ENCODE measurements at places on chromosomes 4 and X. TPM values are rescaled to one million over a fixed set of nuclear protein-coding genes. Genes with fewer than 3 reads are reported as not detected.

DNA sequence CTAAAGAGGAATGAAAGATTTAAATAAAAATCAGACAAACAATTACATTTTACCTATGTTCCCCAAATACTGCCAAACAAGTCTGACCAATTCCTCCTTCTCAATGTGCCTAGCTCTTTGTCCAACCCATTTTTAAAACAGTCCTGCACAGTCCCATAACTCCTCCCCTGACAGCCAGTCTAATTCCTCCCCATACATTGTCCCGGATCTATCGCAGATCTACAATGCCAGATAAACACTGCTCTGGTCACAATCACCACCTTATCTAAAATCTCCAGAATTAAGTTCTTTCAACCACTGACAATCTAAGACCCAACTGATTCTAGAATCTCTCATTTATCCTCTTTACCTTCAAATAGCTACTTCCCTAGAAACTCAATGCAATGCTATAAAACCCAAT lies 176.0 kb downstream of the APBB2 start:
- H3K4me3 ChIP-seq = no peak overlapping the region
- H3K27me3 ChIP-seq = no peaks in the 10 kb centered on the region
- DNase-seq = no peak
- H3K4me1 ChIP-seq = no peaks in the 10 kb centered on the region
- H3K36me3 ChIP-seq = no peaks in the 10 kb centered on the region
- no peak overlapping the region for H3K27ac ChIP-seq

DNA sequence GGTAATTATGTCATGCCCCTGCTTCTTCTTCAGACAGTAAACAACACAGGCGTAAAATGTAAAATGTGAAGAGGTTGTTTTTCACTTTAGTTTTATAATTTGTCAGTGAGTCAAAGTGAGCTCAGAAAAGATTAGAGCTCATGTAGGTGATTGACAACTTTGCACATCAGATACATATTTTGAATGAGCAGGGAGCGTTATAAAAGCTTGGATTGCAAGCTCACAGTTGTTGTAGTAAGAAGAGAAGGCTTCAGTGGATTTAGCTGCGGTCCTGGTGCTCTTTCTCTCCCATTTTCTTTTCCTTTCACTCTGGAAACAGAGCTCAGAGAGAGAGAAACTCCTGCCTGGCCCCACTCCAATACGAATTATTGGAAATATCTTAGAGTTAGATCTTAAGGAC lies 26.4 kb downstream of the MTMR1 start:
- DNase-seq = no peak
- no peak overlapping the region for H3K27ac ChIP-seq
- no peaks in the 10 kb centered on the region for H3K27me3 ChIP-seq
- H3K36me3 ChIP-seq = no peaks in the 10 kb centered on the region

SSR4 gene
- 646 TPM for polyA plus RNA-seq

ING2 gene
- 11.8 TPM for polyA plus RNA-seq

- no peak for DNase-seq
- no peak overlapping the region for H3K4me3 ChIP-seq
- no peak overlapping the region for H3K27ac ChIP-seq
- H3K27me3 ChIP-seq = no peaks in the 10 kb centered on the region
- no peaks in the 10 kb centered on the region for H3K36me3 ChIP-seq
Measured at GRCh38 chr4:116705466-116705865, 379.9 kb downstream of the TRAM1L1 start.

- DNase-seq = no peak
- no peaks in the 10 kb centered on the region for H3K27me3 ChIP-seq
- no peaks in the 10 kb centered on the region for H3K4me1 ChIP-seq
- no peak overlapping the region for H3K4me3 ChIP-seq
- H3K36me3 ChIP-seq = no peaks in the 10 kb centered on the region
Measured at GRCh38 chr4:125758438-125758837, 443.7 kb downstream of the FAT4 start.

GRCh38 chr4:172842779-172843178 lies 325.8 kb upstream of the GALNT7 start:
- no peak overlapping the region for H3K27ac ChIP-seq
- DNase-seq = no peak
- no peak overlapping the region for H3K4me3 ChIP-seq
- no peaks in the 10 kb centered on the region for H3K27me3 ChIP-seq
- no peaks in the 10 kb centered on the region for H3K36me3 ChIP-seq
- H3K4me1 ChIP-seq = no peaks in the 10 kb centered on the region

RAI2 gene
- polyA plus RNA-seq = 11.5 TPM

- H3K27ac ChIP-seq = no peak overlapping the region
- peaks cover 5% of the 10 kb centered on the region for H3K27me3 ChIP-seq
- H3K4me1 ChIP-seq = no peaks in the 10 kb centered on the region
- no peaks in the 10 kb centered on the region for H3K36me3 ChIP-seq
Measured at GRCh38 chrX:802846-803245, 172.3 kb downstream of the SHOX start.

GRCh38 chr4:6385288-6385687 lies 87.1 kb downstream of the PPP2R2C start:
- H3K27ac ChIP-seq = no peak overlapping the region
- no peaks in the 10 kb centered on the region for H3K4me1 ChIP-seq
- H3K27me3 ChIP-seq = no peaks in the 10 kb centered on the region
- H3K4me3 ChIP-seq = no peak overlapping the region

DNA sequence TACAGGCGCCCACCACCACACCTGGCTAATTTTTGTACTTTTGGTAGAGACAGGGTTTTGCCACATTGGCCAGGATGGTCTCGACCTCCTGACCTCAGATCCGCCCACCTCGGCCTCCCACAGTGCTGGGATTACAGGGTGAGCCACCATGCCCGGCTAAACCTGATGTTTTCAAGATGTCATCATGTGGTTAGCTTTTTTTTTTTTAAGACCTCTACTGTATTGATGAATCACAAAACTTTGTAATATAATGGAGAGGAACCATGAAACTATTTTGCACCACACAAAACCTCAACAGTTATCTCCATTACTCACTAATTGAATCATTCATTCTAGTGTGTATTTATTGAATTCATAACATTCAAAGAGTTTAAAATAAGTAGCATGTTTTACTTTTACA lies 94.7 kb upstream of the NEIL3 start:
- no peaks in the 10 kb centered on the region for H3K36me3 ChIP-seq
- no peak overlapping the region for H3K27ac ChIP-seq
- DNase-seq = no peak
- H3K27me3 ChIP-seq = no peaks in the 10 kb centered on the region
- no peaks in the 10 kb centered on the region for H3K4me1 ChIP-seq
- no peak overlapping the region for H3K4me3 ChIP-seq

MAGEA4 gene
- polyA plus RNA-seq = not detected

DNA sequence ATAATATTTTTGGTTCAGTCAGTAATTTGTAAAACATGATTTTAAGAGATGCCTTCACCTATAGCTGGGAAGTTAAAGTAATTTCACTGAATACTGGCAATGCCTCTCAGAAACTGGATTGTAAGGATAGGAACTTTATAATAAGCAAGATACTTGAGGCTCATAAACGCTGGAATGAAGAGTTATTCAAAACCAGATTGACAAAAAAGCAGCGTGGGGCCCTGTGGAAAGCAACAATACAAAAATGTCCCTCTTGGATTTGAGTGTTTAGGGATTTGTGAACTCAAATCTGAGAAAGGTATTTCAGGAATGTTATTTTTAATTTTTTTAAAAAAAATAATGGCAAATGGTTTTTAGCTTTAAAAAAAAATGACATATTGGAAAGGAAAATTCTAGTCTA lies 94.6 kb downstream of the ANK2 start:
- H3K36me3 ChIP-seq = no peaks in the 10 kb centered on the region
- no peak overlapping the region for H3K4me3 ChIP-seq
- H3K27me3 ChIP-seq = no peaks in the 10 kb centered on the region
- H3K4me1 ChIP-seq = peaks cover 16% of the 10 kb centered on the region
- H3K27ac ChIP-seq = no peak overlapping the region

- DNase-seq = no peak
- H3K27me3 ChIP-seq = no peaks in the 10 kb centered on the region
- no peak overlapping the region for H3K27ac ChIP-seq
- no peak overlapping the region for H3K4me3 ChIP-seq
- no peaks in the 10 kb centered on the region for H3K4me1 ChIP-seq
Measured at GRCh38 chr4:16641971-16642370, 256.5 kb downstream of the LDB2 start.

- no peak for DNase-seq
- H3K27me3 ChIP-seq = no peaks in the 10 kb centered on the region
- H3K36me3 ChIP-seq = no peaks in the 10 kb centered on the region
- no peak overlapping the region for H3K27ac ChIP-seq
- no peak overlapping the region for H3K4me3 ChIP-seq
- H3K4me1 ChIP-seq = peaks cover 38% of the 10 kb centered on the region
Measured at GRCh38 chr4:7105276-7105675, 37.4 kb upstream of the GRPEL1 start.

SPANXC gene
- polyA plus RNA-seq = not detected

GRCh38 chrX:64150775-64151174 lies 54.7 kb downstream of the AMER1 start:
- no peak overlapping the region for H3K27ac ChIP-seq
- no peak for DNase-seq
- H3K4me1 ChIP-seq = no peaks in the 10 kb centered on the region
- no peak overlapping the region for H3K4me3 ChIP-seq
- no peaks in the 10 kb centered on the region for H3K27me3 ChIP-seq
- H3K36me3 ChIP-seq = no peaks in the 10 kb centered on the region

VCX gene
- polyA plus RNA-seq = not detected

- no peaks in the 10 kb centered on the region for H3K27me3 ChIP-seq
- no peaks in the 10 kb centered on the region for H3K36me3 ChIP-seq
- H3K27ac ChIP-seq = no peak overlapping the region
- DNase-seq = no peak
- H3K4me3 ChIP-seq = no peak overlapping the region
Measured at GRCh38 chr4:79820427-79820826, 252.6 kb downstream of the ANTXR2 start.

CABS1 gene
- polyA plus RNA-seq = not detected

DNA sequence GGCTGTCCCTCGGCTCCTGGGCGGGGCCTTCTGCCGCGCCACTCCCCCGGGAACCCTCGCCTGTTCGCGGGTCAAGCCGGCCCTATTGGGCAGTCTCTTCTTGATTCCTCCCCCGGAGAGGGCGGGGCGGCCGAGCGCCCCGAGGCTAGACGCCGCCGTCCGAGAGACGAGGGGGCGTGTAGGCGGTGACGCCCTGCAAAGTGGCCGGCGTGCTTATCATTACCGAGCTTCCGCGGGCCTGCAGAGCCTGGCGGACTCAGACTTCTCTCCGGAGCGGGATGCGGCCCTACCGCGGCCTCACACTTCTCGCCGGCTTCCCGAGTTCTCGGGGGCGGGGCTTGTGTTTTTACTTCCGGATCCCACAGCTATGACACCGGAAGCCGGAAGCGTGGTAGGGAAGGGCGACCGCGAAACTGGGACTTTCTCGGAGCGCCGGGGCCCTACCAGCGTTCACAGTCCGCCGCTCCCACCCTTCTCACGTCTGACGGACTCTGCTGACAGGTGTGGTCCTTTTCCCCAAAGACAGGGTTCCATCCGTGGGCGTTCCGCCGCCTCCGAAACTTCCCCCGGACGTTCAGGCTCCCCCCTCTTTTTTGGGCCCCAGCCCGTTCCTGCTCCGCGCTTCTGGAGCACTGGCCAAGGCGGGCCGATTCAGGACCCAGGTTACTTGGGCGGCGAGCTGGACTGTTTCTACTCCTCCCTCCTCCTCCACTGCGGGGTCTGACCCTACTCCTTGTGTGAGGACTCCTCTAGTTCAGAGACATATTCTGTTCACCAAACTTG lies at the start of gene IKBKG:
TSS of gene IKBKG (plus strand) at position 376 of the 783 bp plus-strand sequence. CDS start 4,383 bp downstream, outside the sequence.
- H3K27ac ChIP-seq = peak within 1 kb of the TSS; percentile 86
- peaks cover 75% of the 10 kb centered on the region for H3K4me1 ChIP-seq
- peak within 1 kb of the TSS; percentile 64 for H3K4me3 ChIP-seq
- no peaks in the 10 kb centered on the region for H3K36me3 ChIP-seq
- no peaks in the 10 kb centered on the region for H3K27me3 ChIP-seq

DNA sequence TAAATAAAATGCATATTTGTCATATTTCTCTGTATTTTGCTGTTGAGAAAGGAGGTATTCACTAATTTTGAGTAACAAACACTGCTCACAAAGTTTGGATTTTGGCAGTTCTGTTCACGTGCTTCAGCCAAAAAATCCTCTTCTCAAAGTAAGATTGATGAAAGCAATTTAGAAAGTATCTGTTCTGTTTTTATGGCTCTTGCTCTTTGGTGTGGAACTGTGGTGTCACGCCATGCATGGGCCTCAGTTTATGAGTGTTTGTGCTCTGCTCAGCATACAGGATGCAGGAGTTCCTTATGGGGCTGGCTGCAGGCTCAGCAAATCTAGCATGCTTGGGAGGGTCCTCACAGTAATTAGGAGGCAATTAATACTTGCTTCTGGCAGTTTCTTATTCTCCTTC lies 3.3 kb downstream of the HTT start:
- no peak for DNase-seq
- H3K27me3 ChIP-seq = no peaks in the 10 kb centered on the region
- H3K4me3 ChIP-seq = no peak overlapping the region
- H3K4me1 ChIP-seq = peaks cover 70% of the 10 kb centered on the region

GRCh38 chr4:67880866-67881610 lies 2.8 kb downstream of the TMPRSS11D start:
- H3K36me3 ChIP-seq = no peaks in the 10 kb centered on the region
- H3K4me3 ChIP-seq = no peak overlapping the region
- peak; percentile 46 for DNase-seq
- H3K27ac ChIP-seq = no peak overlapping the region
- no peaks in the 10 kb centered on the region for H3K27me3 ChIP-seq

GRCh38 chr4:104868958-104869357 lies 277.7 kb upstream of the TET2 start:
- no peak overlapping the region for H3K27ac ChIP-seq
- H3K27me3 ChIP-seq = no peaks in the 10 kb centered on the region
- no peaks in the 10 kb centered on the region for H3K36me3 ChIP-seq
- no peaks in the 10 kb centered on the region for H3K4me1 ChIP-seq

GRIPAP1 gene
- 15.6 TPM for polyA plus RNA-seq

CSAG1 gene
- polyA plus RNA-seq = not detected

DNA sequence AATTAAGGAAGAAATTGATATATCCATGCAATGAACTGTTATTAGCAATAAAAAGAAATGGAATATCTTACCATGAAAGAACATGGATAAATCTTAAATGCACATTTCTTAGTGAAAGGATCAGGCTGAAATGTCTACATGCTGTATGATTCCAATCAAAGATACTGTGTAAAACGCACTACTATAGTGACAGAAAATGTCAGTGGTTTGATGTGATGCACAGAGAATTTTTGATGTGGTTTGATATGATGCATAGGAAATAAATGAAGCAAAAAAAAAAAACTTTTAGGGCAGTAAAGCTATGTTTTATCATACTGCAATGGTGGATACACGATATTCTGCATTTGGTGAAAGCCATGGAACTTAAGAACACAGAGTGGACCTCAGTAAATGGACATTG lies 547.6 kb downstream of the GABRG1 start:
- H3K27ac ChIP-seq = no peak overlapping the region
- H3K4me1 ChIP-seq = no peaks in the 10 kb centered on the region
- H3K36me3 ChIP-seq = no peaks in the 10 kb centered on the region
- DNase-seq = no peak
- no peaks in the 10 kb centered on the region for H3K27me3 ChIP-seq

AP1AR gene
- 9.5 TPM for polyA plus RNA-seq

GPC3 gene
- 0.46 TPM for polyA plus RNA-seq

NMU gene
- polyA plus RNA-seq = 0.56 TPM

Measured in stomach (tissue), 19 donors.